ENCODE measurements at places on chromosomes 13 and 19.

DNA sequence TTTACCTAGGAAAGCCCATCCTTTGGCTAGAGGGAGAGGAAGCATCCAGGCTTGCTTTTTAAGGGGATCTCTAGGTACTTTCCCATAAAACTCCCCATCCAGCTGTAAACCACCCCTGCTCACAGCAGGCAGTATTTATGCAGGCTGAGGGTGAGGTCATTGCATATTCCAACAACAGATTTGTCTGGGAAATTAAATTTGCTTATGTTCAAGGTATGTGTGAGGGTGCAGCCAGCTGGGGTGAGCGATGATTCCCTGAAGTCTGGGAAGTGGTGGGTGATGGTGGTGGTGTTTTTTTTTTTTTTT lies 96.3 kb upstream of the C1QTNF9B start:
- no peak for DNase-seq

DNA sequence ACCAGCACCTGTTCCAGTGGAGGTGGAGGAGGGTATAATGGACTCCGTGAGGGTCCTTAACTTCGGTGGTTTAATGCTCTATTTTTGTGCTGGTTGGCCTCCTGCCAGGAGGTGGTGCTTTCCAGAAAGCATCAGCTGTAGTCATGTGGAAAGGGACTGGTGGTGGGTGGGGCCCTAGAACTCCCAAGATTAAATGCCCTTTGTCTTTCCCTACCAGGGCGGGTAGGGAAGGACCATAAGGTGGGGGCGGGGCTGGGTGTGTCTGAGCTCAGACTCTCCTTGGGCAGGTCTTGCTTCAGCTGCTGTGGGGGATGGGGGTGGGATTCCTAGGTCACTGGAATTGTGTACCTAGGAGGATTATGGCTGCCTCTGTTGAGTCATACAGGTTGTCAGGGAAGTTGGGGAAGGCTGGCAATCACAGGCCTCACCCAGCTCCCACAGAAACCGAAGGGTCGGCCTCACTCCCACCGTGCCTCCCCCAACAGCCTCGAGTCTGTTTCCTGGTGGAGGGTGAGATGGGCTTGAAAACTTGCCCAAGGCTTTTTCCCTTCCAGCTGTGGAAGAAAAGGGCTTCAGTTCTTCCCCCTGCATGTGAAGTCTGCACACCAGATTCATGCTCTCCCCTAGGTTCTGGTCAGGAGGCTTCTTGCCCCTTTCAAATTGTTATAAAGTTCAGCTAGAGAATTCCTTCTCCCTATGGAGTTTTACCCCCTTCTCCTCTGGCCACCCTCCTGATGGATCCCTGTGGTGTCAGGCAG lies 60.3 kb upstream of the CLDN10 start:
- no peak for DNase-seq

GRCh38 chr19:34454091-34454490 lies 25.9 kb downstream of the UBA2 start:
- DNase-seq: no peak

GRCh38 chr13:114120591-114121011 lies 11.8 kb downstream of the RASA3 start:
- no peak for DNase-seq

DNA sequence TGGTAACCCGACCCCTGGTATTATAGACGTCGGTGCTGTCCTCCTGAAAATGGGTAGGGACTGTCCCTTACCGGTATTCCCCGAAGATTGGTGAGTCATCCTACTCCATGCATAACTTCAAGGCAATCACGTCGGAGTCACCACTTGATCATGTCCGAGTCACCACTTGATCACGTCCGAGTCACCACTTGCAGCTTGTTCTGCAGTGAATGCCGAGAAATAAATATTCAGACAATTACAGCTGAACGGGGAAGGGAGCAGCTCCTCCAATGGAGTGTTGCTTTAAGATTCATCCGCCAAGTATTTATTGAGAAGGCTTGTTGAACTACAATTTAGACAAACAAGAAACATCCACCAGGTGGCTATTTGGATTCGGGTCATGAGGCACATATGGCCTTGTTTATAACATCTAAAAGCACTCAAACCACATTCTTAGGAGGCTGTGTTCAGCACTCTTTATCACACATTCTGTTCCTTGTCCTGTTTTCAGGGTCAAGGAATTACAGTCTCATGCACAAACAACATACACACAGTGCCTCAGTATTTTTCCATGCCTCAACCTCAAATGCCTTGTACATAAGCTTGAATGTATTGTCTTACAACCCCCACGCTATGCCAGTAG lies 43.1 kb downstream of the ZNF726 start:
- no peak for DNase-seq

- no peak for DNase-seq
Measured at GRCh38 chr19:16161840-16162239, 11.5 kb downstream of the CIB3 start.

GRCh38 chr19:6801485-6802086 lies 29.1 kb downstream of the VAV1 start:
- DNase-seq: peak; percentile 60

DNA sequence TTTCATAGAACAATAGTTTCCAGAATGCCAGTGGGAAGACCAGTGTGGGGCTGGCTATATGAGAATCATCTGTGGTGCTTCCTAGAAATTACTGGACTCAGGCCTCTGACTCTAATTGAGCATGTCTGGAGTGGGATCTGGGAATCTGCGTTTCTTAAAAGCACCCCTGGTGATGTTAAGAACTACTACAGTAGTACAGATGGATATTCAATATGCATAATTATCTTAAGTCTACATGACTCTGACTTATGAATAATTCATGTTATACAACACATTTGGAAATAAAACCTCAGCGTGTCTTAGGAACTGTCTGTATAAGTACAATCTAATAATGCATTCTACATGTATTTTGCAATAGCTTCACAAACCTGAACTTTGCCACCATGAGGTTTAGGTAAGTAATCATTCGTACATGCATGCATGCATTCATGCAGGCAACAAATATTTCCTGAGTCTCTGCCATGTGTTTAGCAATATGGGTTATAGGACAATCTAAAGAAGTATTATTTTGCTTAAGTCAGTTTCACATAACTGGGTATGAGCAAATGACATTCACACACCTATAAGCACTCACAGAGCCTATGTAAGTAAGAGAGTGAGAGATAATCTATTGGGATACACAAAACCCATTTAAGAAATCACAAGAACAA lies 62.0 kb downstream of the EPSTI1 start:
- no peak for DNase-seq

DNA sequence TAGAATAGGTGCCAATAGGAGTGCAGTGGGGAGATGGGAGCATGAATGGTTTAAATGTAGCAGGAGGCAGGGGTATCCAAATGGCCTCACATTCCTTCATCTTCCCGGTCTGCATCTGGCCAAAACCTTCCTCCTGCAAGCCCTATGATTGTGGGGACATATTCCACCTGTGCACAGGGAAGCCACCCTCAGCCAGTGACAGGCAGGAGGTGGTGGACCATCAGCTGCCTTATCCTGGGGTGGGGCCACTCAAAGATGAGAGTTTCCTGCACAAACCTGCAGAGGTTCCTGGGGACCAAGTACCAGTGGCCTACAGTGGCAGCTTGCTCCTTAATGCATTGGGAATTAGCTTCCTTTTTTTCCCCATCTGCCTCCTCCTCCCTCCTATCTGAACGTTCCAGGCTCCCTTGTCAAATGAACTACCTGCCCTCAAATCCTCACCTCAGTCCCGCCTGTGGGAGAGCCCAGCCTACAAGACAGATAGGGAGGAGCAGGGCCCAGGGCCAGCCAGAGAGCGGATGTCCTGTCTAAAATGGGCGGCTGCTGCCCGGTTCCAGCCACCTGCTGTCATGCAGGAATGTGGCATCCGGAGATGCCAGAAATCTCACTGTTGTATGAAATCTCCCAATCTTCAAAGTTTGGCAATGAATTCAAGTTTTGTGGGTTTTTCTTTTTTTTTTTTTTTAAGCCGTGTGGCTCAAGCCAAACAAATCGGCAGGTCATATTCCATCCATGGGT lies 85.0 kb downstream of the TSHZ3 start:
- no peak for DNase-seq

DNA sequence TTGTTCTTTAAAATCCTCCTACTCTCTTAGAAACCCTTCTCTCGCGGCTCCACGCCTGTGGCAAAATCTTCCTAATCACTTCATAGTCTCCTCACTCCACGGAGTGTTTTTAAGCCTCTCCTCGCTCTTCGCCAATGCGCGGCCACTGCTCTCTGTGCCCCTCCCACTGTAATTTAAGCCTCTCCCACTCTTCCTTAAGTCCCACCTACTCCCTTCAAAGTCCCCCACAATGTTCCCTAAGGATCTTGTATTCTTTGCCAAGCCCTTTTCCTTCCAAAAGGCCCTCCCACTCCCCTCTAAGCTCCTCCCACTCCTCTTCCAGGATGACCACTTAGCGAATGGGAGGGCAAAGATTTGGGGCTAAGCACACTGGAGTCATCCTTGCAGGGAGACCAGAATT lies 1.3 kb downstream of the FIZ1 start:
- no peak for DNase-seq

DNA sequence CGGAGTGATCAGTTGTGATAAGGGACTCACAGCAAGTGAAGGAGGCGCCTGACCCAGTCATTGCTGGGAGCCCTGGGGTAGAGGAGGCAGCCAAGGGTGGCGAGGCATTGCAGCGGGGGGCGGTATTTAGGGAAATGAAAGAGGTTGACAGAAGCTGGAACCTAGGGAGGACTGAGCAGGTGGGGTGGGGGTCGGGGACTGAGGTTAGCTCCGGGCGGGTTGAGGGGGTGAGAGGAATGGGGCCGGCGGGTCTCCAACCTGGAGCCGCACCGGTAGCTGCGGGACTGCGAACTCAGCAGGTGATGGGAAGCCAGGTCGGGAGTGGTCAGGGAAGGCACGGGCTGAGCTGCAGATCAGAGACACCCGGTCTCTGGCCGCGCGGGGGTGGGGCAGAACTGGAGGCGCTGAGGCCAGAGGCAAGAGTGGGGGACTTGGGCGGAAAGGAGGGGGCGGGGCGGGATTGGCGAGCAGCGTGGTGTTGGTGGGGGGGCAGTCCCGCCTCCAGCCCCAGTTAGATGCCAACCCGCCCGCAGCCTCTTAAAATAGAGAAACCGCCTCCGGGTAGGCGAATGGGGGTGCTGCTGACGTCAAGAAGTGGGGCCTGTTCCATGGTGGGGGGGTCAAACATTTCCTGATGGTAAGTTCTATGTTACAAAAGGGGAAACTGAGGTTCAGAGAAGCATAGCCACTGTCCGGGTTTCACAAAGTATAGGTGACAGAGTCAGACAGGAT lies 1.5 kb downstream of the MAST3 start:
- DNase-seq: no peak

GRCh38 chr13:99949679-99950413 lies 21.7 kb downstream of the ZIC5 start:
- DNase-seq: no peak

DNA sequence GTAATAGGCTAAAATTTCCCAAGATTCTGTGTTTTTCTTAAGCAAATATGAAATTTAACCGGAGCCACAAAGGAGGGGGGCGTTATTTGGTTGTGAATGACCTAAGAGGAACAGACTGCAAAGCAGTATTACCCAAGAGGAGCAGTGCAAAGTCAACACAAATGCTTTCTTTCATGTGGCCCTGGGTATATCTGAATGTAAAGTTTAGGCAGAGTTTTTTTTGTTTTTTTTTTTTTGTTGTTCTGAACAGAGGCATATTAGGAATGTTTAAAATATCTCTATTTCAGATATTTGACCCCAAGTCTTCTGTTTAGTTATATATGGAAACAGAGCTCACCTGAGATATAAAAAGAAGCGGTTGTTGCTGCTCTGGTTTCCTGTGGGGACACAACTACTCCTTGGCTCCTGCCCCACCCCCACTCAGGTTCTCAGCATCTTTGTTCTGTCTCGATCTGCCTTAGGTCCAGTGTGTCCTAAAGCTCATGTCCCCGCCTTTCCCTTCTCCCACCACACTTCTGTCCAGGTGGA lies 220.7 kb downstream of the RFC3 start:
- DNase-seq: no peak

- DNase-seq: no peak
Measured at GRCh38 chr19:480016-480855, 16.1 kb upstream of the MADCAM1 start.

Measured in stimulated activated CD4-positive, alpha-beta T cell treated with anti-CD3 and anti-CD28 coated beads, Interleukin-15, amount 100 ng/mL, for 1 hour (primary cell).